GM06990 (cell line): ENCODE measurements at places on chromosomes 16 and 17.

DNA sequence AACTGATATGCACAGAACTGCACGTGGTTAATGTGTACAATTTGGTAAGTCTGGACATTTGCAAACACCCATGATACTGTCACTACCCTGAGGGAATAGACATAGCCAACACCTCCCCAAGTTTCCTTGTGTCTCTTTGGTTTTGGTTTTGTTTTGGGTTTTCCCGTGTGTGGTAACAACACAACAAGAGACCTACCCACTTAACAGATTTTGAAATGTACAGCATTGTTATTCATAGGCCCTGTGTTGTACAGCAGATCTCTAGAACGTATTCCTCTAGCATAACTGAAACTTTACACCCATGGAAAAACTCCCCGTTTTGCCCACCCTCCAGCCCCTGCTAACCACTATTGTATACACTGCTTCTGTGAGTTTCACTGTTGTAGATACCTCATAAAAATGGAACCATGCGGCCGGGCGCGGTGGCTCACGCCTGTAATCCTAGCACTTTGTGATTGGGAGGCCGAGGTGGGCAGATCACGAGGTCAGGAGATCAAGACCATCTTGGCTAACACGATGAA, 76.3 kb upstream of the TBC1D3K start:
- no peak for DNase-seq

GRCh38 chr17:34257299-34257985, 2.4 kb downstream of the CCL2 start:
- DNase-seq = no peak

DNA sequence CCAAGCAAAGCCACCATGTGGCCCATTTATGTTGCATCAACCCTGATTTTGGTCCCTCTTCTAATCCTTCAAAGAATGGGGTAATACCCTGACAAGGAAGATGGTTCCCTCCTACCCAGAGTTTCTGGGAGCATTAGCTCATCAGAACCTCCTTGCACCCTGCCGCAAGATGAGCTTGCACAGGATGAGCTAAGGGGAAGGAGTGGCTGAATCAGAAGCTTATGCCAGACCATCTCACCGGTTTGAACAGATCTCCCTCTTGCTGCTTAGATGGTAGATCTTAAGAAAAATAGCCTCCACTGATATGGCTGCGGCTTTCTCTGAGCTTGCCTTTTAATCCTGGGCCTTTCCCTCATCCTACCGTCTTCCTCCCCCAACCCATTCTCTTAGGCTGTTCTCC, 175.1 kb downstream of the SOX9 start:
- no peak for DNase-seq

DNA sequence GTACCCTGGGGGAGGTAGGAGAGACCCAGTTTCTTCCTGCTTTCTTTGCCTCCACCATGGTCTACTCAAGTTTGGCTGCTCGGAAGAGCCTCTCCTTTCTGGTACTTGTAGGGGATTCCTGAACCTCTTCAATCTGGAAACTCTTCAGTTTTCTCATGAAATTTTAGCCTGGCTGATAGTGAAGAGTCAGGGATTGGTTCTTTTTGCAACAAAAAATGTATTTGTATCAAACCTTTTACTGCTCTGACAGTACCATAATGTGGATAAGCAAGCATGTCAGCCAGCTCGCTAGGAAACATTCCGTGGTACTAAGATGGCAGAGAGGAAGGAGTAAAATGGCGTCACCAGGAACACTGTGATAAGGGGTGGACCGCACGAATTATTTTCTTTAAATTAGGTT, 55.4 kb downstream of the NUP93 start:
- DNase-seq = no peak

DNA sequence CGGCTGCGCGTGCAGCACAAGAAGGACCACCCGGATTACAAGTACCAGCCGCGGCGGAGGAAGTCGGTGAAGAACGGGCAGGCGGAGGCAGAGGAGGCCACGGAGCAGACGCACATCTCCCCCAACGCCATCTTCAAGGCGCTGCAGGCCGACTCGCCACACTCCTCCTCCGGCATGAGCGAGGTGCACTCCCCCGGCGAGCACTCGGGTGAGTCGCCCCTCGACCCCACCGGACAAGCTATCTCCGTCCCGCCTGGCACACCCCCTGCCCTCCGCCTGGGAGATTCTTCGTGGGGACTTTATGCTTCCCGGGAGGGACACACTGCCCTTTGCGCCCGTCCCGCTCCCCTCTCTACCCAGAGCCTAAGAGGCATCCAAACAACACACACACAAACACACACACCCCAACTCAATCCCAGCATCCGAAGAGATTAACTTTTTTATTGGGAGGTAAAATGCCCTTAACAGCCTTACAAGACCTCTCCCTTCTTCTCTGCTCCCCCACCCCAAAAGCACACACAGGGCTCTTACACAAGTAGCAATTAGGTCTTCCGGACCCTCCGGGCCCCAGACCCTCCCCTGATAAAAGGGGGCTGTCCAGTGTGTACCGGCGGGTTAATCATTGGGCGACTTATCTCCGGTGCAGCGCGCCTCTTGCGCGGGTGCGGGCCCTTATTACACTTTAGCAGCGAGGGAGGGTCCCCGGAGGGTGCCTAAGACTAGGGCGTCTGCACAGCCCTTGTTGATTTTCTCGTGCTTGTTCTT, 2.1 kb downstream of the SOX9 start:
- DNase-seq = peak; percentile 54

DNA sequence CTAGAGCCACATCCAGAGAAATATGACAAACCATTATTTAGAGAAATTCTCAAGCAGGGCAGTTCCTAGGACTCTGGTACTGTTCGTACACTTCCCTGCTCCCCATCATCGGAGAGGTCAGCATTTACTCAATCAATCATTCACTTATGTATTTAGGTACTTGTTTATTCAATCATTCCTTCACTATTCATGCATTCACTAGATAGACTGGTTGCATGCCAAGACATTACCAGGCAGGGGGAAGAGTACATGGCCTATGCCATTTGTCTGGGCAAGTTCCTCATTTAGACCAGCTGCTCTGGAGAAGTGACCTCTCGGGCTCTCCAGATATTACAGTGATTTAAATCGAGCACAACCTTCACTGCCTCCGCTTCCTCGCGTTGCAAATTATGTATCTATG, 603.4 kb downstream of the KCNJ2 start:
- no peak for DNase-seq

DNA sequence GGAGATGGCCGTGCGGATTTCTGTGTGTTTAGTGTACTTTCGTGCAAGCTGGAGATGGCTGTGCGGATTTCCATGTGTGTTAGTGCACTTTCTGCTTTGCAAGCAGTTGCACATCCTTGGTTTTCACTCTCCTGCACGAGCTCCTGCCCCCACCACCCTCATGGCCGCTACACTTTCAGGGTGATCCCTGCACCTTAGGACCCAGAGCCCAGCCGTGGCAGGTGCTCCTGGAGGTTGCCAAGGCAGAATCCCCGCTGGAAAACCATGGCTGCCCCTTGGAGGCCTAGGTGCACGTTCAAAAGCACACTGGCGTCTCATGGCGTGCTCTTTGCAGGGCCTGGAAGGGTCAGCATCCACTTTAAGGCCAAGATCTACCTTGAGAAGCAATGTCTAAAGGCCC, 311.0 kb upstream of the TNRC6C start:
- DNase-seq = no peak

DNA sequence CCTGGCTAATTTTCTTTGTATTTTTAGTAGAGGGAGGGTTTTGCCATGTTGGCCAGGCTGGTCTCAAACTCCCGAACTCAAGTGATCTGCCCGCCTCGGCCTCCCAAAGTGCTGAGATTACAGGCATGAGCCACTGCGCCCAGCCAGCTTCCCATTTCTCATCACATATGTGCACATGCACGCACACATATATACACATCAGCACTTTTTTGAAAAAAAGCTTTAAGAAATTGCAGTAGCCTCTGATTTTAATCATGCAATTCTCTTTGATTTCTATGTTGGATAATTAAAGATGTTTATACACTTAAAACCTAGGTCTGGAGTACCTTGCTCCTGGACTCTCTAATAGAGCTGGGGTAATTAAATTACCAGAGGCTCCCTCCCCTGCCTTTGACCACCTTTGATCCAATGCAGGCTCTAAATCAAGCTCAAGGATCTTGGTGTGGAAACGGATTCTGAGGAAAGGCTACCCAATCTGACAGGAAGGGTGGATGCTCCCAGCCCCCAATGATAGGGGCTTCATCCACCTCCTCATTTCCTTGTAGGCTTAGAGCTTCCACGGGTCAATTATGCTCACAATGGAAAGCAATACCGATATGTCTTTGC, 29.7 kb upstream of the GAN start:
- DNase-seq = no peak

DNA sequence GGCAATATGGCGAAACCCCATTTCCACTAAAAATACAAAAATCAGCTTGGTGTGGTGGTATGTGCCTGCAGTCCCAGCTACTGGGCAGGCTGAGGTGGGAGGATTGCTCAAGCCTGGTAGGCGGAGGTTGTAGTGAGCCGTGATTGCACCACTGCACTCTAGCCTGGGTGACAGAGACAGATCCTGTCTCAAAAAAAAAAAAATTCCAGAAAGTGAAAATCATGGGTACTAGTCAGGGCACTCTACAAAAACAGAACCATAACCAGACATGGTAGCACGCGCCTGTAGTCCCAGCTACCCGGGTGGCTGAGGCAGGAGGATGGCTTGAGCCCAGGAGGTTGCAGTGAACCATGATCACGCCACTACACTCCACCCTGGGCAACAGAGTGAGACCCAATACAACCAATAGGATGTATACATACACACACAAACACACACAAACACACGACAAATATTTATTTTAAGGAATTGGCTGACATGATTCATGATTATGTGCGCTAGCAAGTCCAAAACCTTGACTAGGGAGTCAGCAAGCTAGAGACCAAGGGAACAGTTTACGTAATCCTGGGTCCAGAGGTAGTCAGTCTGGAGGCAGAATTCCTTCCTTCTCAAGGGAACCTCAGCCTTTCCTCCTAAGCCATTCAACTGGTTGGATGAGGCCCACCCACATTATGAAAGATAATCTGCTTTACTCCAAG, 11.6 kb upstream of the GP1BA start:
- DNase-seq = no peak

DNA sequence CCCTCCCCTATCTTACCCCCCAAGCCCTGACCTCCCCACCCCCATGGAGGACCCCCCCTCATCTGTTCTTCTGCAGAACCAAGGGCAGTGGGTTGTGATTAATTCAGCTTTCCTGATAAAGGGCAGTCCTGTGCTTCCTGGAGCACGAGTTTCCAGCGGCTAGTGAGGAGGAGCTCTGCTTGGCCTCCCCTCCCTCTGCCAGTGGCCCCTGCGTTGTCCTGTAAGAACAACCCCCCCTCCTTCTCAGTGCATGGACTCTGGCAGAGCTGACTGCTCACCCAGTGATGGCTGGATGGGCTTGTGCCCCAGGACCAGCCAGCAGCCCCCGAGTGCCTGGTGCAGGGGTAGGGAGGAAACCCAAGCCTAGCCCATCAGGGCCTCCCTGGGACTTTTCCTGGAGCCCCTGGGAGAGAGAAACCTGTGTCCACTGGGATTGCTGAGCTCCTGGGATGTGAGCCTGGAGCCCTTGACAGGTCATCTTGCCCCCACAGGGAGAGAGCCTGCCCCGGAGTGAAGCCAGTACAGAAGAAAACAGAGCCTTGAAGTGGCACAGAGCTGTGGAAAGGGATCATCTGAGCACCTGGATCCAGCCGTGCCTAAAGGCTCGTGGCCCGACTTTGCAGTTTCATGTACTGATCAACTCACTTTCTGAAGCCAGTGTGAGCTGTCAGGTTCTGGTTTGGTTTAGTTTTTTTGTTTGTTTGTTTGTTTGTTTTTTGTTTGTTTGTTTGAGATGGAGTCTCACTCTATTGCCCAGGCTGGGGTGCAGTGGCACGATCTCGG, 26.5 kb downstream of the MMP15 start:
- no peak for DNase-seq

- no peak for DNase-seq
Observed at GRCh38 chr17:33858121-33858520, 397.0 kb upstream of the CCL2 start.

DNA sequence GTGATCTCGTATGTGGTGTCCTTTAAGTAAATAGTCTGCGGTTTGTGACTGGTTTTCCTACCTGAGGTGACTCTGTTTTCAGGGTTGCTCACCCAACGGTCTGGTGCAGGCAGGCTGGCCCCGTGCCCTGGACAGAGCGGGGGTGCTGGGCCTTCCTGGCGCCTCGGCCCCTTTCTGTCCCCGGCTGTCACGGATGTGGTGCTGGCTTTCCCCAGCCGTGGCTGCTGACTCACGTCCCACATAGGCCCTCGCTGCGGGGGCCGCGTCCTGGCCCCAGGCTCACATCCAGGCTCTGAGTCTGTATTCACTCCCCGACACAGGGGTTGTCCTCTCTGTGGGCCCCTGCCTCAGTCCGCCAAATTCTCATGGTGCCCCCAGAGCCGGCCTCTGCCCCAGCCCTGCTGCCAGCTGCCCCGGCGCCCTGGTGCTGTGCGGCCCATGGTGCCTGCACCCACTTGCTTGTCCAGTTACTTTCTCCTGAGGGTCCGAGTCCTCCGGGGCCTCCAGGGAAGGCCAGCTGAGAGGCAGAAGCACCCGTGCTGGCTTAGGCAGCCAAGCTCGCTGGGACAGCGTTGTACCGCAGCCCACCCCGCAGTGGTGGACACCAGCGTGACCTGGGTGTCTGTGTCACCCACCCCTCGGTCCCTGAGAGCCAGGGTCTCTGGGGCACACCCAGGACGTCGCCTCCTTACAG, 5.9 kb downstream of the CHMP6 start:
- DNase-seq = no peak

- DNase-seq = no peak
Observed at GRCh38 chr16:73171901-73172240, 123.9 kb upstream of the ZFHX3 start.

GRCh38 chr17:73612031-73612472, 32.2 kb downstream of the SDK2 start:
- DNase-seq = no peak

DNA sequence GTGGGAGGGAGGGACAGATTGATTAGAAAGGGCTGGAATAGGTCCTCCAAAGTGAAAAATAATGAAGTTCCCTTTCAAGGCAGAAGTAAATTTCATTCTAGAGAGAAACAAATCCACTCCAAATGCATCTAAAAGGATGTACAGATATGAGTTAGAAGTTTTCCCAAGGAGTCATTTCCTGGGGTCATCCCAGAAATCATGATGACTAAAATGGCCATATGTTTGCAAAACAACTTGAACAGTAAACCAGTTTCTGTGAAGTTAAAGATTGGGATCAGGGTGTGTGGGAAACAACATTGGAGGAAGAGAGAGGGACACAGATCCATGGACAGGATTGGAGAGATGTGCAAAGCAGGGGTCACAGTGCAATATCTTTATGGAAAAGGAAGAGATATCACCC, 32.5 kb upstream of the ARHGAP44 start:
- DNase-seq = no peak

- no peak for DNase-seq
Observed at GRCh38 chr16:56789360-56789759, 59.4 kb downstream of the NUP93 start.

- DNase-seq = no peak
Observed at GRCh38 chr16:17633181-17633951, 162.6 kb upstream of the XYLT1 start.
